ENCODE measurements at places on chromosomes 13 and 19.
A peak's percentile ranks its signal among the peaks of the same experiment; 100 is the strongest.

DNA sequence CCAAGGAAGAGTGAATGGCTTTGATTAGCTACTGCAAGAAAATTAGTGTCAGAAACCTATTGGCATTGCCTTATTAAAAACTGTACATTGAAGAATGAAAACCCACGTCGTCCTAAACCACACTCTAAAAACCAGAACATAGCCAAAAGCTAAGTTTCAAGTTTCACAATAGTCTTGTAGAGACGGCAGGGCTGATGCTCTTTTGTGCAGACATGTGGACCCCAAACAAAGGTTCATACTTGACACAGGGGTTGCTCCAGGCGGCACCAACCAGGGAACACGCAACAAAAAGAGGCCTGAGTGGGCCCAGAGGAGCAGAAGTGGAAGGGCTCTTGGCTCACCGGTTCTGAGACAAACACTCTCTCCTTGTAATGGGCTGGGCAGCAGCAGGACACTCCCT, 28.6 kb upstream of the MIR17HG start:
- no peaks in the 10 kb centered on the region for H3K36me3 ChIP-seq
- no peak for DNase-seq
- no peak overlapping the region for H3K4me3 ChIP-seq
- peaks cover 7% of the 10 kb centered on the region for H3K4me1 ChIP-seq
- no peak overlapping the region for H3K27ac ChIP-seq

- peaks cover 24% of the 10 kb centered on the region for H3K36me3 ChIP-seq
- H3K4me3 ChIP-seq: no peak overlapping the region
- H3K27me3 ChIP-seq: no peaks in the 10 kb centered on the region
- no peaks in the 10 kb centered on the region for H3K4me1 ChIP-seq
- DNase-seq: no peak
These were observed 20.1 kb upstream of the TIMM44 start for GRCh38 chr19:7963566-7963965.

DNA sequence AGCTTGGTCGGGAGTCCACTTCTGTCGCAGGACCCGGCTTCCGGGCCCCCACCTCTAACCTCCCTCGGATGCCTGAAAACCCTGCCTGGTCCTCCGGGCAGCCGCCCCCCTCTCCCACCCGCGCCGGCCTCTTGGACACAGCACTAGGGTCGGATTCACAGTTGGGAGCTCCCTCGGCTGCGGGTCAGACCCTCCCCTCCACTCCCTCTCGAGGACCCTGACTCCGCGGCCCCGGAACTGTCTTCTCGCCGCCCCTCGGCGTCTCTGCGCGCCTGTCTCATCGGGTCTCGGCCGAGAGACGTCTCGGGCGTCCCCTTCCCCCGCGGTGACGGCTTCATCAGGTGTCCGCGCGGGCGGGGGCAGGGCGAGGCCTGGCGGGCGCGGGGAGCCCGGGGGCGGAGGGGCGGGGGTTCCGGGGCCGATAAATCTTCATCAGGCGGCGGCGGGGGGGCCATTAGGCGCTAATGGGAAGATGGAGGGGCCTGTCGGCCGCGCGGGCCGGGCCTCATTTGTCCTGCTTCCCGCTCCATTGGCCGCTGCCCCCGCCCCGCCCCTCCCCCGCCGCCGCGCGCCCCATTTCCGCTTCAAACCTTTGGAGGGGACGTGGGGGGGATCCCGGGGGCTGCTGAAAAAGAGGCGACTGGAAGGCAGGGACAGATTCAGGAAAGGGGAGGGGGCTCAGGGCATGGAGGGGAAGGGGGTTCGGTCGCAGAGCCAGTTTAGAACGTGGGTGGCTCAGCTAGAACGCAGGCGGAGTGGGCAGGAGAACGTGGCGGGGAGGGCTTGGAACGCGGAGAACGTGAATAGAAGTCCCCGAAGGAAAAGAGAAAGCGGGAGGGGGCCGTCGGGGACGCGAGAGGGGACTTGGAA, 11.8 kb upstream of the ERFL start:
- peak; percentile 45 for DNase-seq
- H3K36me3 ChIP-seq: no peaks in the 10 kb centered on the region
- H3K27me3 ChIP-seq: peaks cover 24% of the 10 kb centered on the region

GRCh38 chr19:38898788-38899446, 501 bp downstream of the SIRT2 start:
- peaks cover 23% of the 10 kb centered on the region for H3K4me1 ChIP-seq
- no peak for DNase-seq
- H3K4me3 ChIP-seq: peak overlapping the region; percentile 100
- peaks cover 10% of the 10 kb centered on the region for H3K36me3 ChIP-seq

DNA sequence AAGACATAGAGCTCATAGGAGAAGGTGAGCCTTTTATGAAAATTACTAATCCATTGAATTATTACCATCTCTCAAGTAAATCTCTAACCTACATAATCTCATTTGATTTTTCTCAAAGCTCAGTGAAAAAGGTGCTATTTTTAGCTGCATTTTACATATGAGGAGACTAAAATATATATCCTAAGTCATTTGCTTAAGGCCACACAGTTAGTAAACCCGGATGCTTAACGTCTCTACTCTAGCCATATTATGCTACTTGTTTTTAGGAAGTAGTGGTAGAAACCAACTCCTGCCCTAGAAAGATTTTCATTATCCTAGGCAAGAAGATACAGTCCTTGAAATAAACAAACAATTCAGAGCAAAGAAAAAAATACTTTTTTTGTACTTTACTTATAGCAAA, 108.9 kb downstream of the RBM26 start:
- no peak for DNase-seq
- no peaks in the 10 kb centered on the region for H3K4me1 ChIP-seq
- H3K4me3 ChIP-seq: no peak overlapping the region
- peaks cover 16% of the 10 kb centered on the region for H3K27me3 ChIP-seq
- H3K36me3 ChIP-seq: no peaks in the 10 kb centered on the region
- no peak overlapping the region for H3K27ac ChIP-seq

DNA sequence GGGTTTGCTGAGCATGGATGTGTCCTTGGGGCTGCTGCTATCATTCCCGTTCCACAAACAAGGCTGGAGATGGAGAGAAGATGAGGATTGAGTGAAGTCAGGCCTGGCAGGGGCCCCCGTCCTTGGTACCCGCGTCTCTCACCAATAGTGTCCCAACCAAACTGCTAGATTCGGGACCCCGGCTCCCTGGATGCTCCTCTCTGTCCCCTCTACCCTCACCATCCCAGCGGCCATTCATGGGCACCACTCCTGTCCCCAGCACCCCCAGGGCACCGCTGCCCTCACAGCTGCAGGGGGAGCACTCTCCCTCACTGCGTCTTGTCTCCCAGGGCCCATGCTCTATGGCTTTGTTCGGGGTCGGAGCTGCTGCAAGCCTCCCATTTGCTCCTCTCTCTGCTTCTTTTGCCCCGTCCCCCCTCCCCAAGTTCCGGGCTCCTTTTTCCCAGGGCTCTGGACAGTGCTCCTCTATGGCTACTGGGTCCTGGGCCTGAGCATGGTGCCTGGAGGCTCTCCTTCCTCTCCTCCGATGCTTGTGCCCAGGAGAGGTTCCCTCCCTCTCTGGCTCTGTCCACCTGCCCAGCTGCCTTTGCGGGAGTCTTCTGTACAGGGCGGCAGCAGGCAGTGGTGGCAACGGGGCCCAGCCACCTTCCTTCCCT, 219.5 kb downstream of the TEX29 start:
- H3K36me3 ChIP-seq: no peaks in the 10 kb centered on the region
- DNase-seq: no peak
- H3K27ac ChIP-seq: no peak overlapping the region
- H3K4me3 ChIP-seq: no peak overlapping the region

- H3K4me3 ChIP-seq: no peak overlapping the region
- H3K27ac ChIP-seq: no peak overlapping the region
- no peak for DNase-seq
- H3K27me3 ChIP-seq: no peaks in the 10 kb centered on the region
These were observed 95.4 kb downstream of the WDFY2 start for GRCh38 chr13:51679616-51680015.

Data from T-helper 2 cell treated with Interferon-gamma antibody and Interleukin-4, amounts not matched to agents 5 μg/mL and 100 μg/mL, for 36 hours (primary cell).